HuH-7.5 (cell line): ENCODE measurements at places on chromosomes 2 and 18.

DNA sequence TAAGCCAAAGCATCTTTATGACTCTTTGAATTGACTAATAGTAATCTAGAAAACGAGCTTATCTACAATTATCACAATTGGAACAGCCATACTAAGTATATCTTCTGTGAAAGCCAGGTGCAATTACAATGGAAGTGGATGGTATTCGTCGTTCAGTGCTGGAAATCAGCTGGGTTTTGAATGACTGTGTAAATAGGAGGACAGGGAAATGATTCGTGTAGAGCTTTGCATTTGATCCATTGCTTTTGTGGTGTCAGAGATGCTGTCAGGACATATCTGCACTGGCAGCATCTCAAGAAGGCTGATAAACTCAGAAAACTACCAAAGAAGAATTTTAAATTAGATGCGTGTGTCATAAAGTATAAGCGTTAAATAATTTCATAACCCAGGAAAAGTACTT, 187.1 kb downstream of the ZNF407 start:
- no peak for DNase-seq

DNA sequence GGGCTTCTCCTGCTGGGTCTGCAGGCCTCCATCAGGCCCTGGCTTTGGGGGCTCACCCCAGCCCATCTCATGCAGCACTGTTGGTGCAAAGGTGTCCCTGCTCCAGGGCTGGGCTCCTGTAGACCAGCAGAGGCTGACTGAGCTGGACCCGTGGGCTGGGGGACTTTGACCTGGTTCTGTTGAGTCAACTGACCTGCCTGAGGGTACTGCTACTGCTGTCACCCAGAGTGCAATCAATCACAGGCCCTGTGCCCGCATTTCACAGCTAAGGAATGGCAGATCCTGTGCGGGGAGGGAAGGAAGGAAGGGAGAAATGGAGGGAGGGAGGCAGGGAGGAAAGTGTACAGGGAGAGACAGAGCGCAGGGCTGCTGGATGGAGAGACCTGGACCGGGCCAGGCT, 136.8 kb downstream of the TPO start:
- no peak for DNase-seq

GRCh38 chr2:229927817-229928321, 5.6 kb downstream of the FBXO36 start:
- DNase-seq: no peak

- DNase-seq: no peak
These were observed 143.5 kb upstream of the TPO start for GRCh38 chr2:1269812-1270211.

DNA sequence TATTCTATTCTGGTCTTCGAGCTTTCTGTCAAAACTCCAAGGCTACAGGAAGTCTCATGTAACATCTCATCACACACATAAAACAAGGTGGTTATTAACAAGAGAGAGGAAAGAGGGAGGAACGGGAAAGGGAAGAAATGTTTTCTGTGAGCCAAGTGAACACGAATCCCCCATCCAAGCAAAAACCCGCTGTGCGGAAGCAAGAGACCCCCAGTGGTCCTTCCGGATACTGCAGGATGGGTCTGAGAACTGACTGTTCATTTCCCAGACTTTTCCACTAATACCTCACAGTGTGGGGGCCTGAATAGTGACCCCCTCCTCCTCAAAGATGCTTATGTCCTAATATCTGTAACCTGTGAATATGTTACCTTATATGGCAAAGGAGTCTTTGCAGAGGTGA, 19.0 kb upstream of the DIPK1C start:
- peak; percentile 50 for DNase-seq

GRCh38 chr2:70607121-70607561, 53.5 kb upstream of the TGFA start:
- DNase-seq: no peak

DNA sequence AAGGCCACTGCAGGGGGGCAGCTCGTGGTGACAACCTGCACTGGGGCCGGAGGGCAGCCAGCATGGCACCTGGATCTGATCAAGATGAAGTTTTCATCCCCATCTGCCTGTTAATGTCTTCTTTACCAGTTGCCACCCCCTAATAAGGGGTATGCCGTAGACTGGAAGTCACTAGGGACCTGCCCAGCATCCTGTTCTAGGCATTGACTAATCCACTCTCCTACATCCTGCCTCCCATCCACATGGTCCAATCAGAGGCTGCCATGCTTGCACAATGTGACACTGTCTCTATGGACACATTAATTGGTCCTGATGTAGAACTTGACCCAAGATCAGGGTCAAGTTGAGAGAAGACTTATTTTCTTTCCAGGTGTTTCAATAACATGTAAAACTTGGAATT, 95.1 kb upstream of the LCLAT1 start:
- no peak for DNase-seq

GRCh38 chr2:163191372-163191771, 352.8 kb upstream of the KCNH7 start:
- no peak for DNase-seq

DNA sequence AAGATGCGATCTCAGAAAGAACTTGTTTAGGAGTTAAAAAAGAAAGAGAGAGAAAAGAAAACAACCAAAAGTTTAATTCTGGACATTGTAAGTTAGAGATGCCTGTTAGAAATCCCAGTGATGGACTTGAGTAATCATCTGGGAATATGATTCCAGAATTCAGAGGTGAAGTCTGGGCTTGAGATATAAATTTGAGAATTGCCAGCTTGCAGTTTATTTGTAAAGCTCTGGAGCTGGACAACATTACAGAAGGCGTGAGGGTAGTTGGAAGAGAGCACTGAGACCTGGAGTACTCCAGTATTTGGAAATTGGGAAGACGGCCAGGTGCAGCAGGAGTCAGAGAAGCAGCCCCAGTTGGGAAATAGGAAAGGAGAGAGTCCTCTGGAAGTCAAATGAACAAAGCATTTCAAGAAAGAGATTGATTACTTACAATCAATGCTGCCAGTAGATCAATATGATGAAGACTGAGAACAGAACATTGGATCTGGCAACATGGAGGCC, 128.8 kb upstream of the ARHGAP28 start:
- no peak for DNase-seq

DNA sequence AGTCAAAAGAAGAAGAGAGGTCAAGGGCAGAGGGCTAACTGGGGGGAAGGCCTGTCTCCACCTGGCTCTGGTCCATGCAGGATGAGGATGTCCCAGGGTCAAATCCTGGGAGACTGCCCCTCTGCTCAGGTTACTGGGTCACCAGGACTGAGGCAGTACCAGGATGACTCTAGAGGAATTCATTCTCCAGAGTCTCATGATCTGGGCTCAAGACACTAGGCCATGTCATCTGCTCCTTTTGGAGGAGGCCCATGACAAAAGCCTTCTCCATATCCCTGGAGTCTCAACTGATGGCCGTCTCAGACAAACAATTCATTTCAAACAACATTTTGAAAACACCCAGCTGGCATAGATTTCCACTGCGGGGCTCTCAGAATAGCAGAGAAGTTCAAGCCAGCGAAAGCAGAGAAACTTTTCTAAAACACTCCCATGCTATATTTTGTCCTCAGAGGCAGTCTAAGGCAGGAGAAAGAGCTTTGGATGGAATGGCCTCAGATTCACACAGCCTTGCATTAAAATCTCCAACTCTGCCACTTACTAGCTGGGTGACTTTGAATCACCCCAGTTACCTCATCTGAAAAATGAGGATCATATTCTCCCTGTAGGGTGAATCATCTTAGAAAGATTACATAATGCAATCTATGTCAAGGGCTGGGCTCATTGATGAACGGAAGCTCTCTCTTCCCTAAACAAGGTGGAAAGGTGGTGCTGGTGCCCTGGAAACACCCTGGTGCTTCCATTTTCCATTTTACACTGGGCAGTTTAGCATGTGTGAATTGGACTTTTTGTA, 48.8 kb upstream of the LCLAT1 start:
- no peak for DNase-seq

DNA sequence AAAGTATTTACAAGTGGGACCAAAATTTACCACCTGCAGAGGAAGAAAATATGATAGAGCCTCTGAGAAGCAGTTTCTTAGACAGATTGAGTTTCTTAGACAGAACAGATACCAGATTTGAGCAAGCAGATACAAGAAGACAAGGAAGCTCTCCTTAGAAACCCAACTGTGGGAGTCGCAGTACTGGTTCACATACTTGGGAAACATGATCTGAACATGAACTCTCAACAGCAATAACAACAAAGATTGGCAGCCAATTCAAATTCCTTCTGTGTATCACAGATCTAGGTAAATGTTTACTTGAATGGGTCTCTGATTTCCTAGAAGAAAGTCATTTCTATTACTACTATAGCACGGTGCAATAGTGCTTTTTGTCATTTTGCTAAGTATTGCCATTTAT, 82.1 kb downstream of the OLA1 start:
- DNase-seq: no peak

GRCh38 chr18:57792631-57793301, 10.3 kb downstream of the ATP8B1 start:
- DNase-seq: no peak

GRCh38 chr2:212596688-212597087, 58.1 kb upstream of the ERBB4 start:
- no peak for DNase-seq

DNA sequence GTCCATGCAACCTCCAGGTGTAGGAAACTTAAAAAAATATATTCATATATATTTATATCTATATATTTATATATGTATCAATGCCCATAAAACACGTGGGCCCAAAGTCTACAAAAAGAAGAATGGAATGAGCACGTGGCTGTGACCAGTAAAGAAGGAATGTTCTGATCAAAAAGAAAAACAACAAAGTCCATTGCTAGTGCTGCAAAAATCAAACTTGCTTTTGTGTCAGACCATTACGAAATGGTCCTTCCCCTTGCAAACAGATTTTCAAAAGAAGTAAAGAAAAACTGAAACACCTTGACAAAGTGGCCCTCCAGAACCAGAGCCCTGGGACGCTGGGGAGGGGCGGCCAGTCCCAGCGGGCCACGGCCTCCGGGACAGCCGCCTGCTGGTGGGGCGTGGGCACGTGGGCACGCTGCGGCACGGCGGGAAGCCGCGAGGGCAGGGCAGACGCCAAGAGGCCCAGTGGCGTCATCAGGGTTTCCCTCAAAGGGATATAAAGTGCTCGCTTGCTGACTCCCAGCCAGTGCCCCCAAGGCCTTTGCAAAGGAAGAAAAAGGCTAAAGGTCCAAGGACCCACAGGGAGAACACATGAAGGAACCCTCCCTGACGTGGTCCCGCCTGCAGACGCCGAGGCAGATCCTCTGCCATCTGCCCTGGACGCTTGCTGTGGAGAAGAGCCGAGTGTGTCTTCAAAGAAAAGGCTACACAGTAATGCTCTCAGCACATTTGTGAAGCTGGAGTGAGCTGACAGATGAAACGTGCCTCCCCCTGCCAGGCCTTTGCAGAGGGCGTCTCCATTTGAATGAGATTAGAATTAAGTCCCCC, 201.8 kb downstream of the TWIST2 start:
- no peak for DNase-seq

GRCh38 chr2:21317131-21317530, 193.4 kb downstream of the TDRD15 start:
- peak; percentile 27 for DNase-seq

DNA sequence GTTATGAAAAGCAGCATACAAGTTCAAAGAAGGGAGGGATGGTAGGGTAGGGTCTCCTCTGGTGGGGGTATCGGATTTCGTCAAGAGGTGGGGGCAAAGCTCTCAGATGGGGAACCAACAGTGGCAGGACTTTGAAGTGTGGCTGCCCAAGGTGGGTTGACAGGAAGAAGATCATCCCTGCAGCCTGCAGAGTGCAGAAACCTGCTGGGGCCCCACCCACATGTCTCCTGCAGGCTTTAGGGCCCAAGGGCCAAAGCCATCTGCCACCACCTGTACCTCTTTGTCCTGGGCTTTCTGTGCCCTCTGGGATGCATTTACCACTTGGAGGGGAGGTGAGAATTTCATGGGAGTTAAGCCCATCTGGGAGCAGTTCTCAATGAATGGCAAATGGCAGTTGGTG, 42.7 kb downstream of the KCNF1 start:
- DNase-seq: no peak

- no peak for DNase-seq
These were observed 106.9 kb downstream of the ROCK1 start for GRCh38 chr18:21004726-21005125.

DNA sequence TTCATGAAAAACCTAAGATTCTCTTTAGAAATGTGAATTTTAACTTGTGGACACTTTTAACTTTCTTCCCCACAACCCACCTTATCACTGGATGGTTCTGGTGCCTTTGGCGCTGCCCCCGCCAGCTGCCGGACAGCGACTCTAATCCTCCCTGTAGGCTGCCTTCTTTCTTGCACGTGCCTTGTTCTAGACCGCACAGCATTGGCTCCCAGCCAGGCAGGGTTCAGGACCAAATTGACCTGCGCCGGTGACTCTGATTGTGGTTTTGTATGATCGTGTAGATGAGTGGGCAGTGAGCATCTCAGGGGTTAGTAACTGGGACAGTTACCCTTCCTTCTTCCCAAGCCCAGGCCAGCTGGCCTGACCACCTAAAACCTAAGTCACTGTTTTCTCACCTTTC, 106.8 kb downstream of the ASAP2 start:
- DNase-seq: no peak
